Tracheal epithelial cell (primary cell): ENCODE measurements at places on chromosomes 2 and 18. TPM values are rescaled to one million over a fixed set of nuclear protein-coding genes. Genes with fewer than 3 reads are reported as not detected.

Gene SERPINB4
- 8.1 and 10.8 TPM in 2 replicates for total RNA-seq

Gene FBXO48
- total RNA-seq, result 0.24 and 0.64 TPM in 2 replicates

Gene TCF4
- 6.7 and 9.2 TPM in 2 replicates for total RNA-seq

Gene RPIA
- 7.7 and 8.0 TPM in 2 replicates for total RNA-seq

Gene AP1S3
- total RNA-seq, result 51.8 and 69.5 TPM in 2 replicates

Gene REG3G
- not detected in 2 replicates for total RNA-seq

Gene PLGLB1
- total RNA-seq, result 0.24 and 2.3 TPM in 2 replicates

Gene EEF1B2
- 569 and 744 TPM in 2 replicates for total RNA-seq

Gene CCDC141
- under 0.01 TPM in 1 of 2 replicates, not detected in the other for total RNA-seq

Gene PROKR1
- not detected in 2 replicates for total RNA-seq

Gene RNF125
- 0.72 and 1.5 TPM in 2 replicates for total RNA-seq

Gene CRYGC
- not detected in 2 replicates for total RNA-seq

Gene ARID5A
- total RNA-seq, result 3.2 and 4.1 TPM in 2 replicates
